ENCODE measurements at places on chromosomes 7 and 10.

- DNase-seq, result no peak
Measured at GRCh38 chr7:50206453-50207250, 97.9 kb upstream of the IKZF1 start.

GRCh38 chr7:74617180-74617744, 40.3 kb upstream of the GTF2I start:
- DNase-seq, result peak; percentile 55

DNA sequence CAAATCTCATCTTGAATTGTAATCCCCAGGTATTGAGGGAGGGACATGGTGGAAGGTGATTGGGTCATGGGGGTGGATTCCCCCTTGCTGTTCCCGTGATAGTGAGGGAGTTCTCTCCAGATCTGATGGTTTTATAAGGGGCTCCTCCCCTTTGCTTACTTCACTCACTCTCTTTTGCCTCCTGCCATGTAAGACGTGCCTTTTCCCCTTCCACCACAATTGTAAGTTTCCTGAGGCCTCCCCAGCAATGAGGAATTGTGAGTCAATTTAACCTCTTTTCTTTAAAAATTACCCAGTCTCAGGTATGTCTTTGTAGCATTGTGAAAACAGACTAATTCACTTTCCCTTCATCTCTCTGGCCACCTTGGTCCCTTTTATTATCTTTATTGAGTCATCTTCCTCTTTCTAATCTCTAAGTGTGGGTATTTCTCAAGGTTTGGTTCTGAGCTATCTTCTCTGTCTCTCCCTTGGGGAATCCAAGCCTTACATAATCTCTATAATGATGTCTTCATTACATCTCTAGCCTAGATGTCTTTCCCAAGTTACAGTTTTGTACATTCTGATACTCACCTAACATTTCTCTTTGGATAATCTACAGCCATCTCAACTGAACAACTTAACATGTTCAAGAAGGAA, 99.1 kb upstream of the JCAD start:
- no peak for DNase-seq

- no peak for DNase-seq
Measured at GRCh38 chr7:40546616-40547501, 412.1 kb downstream of the SUGCT start.

- DNase-seq, result no peak
Measured at GRCh38 chr10:31549896-31550295, 230.9 kb downstream of the ZEB1 start.

DNA sequence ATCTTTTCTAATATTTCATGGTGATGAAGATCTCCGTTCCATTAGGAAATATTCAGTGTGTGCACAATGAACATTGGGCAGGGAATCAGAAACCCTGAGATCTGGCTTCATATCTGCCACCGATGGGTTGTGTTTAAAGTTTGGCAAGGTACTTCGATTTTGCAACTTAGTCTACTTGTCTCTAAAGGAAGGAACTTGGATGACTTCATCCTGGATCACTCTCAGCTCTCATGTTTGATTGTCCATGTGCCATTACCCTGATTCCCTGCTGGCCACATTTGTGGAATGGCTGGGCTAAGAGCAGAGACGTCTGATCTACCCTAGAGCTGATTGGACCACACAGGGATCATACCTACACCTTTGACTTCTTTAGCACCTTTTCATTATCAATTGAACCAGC, 177.0 kb upstream of the KMT2E start:
- no peak for DNase-seq

DNA sequence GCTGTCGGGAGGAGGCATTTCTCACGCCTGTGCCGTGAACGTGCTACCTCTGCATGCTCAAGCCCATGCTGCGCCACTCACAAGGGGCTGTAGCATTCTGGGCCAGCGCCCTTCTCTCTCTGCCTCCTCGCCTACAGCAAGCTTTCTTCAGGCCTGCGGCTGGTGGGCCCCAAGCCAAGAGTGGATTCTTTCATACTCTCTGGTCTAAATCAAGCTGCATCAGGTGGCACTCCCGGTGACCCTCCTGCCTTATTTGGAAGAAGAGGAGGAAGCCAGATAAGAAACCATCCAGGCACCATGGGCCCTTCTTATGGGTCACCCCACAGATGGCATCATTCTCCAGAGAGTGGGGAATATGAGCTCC, 86.7 kb upstream of the DUSP5 start:
- DNase-seq, result no peak

DNA sequence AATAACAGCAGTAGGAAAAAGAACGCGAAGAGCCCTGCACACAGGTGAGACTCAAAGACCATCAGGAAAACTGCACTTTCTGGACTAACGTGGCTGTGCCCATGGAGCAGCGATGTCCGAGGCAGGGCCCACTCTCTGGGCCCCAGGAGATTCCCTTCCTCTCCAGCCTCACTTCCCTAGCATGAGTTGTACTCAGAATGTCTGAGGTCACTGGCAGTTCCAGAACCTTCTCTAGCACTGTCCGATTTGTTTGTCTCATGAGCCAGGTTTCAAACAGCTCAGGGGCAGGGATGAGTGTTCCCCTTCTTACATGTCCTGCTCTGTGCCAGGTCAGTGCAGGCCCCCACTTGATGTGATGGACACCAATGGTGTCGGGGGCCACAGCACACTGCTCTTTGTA, 484.2 kb downstream of the PTPRN2 start:
- DNase-seq, result no peak

GRCh38 chr10:132298038-132298881, 9.5 kb downstream of the STK32C start:
- no peak for DNase-seq

DNA sequence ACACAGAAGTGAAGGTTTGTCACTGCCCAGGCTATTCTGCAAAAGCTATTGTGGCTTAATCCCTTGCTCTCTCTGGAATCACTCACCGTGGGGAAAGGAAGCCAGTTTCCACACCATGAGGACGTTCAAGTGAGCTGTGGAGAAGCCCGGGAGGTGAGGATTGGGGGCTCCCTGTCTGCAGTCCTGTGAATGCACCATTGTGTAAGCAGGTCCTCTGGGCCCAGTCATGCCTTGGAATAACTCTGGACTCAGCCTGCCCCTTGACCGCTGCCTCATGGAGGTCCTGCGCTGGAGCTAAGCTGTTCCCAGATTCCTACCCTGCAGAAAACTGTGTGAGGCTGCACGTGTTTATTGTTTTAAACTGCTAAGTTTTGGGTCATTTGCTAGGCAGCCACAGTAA, 33.5 kb downstream of the LYZL2 start:
- no peak for DNase-seq

DNA sequence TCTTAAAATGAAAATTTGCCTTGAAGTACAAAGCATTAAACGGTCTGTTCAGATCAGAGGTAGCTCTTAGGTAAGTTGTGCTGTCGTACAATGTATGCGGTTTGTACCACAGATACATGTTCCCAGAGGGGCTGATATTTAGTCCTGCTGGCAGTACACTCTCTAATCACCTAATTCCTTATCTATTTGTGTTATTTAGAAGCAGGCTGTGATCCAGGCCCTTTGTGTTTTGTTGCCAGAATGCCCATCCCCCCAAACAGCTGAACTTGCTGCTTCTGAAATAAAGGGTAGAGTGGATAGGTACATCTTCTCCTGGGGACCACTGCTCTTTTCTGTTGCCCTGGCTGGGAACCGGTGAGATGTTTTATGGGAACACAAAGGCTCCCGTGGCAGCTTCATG, 84.5 kb downstream of the SND1 start:
- no peak for DNase-seq

DNA sequence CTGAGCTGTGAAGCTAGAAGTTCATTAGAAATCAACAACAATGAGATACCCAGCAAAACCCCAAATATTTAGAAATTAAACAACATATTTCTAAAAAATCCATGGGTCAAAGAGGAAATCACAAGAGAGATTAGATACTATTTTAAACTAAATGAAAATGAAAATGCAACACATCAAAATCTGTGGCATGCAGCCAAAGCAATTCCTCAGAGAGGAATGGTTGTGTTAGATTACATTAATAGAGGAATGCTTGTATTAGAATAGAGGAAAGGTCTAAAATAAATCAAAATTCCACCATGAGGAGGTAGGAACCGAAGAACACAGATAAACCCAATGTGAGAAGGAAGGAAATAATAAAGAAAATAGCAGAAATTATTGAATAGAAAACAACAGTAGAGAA, 642.1 kb upstream of the GALNT17 start:
- DNase-seq, result no peak

DNA sequence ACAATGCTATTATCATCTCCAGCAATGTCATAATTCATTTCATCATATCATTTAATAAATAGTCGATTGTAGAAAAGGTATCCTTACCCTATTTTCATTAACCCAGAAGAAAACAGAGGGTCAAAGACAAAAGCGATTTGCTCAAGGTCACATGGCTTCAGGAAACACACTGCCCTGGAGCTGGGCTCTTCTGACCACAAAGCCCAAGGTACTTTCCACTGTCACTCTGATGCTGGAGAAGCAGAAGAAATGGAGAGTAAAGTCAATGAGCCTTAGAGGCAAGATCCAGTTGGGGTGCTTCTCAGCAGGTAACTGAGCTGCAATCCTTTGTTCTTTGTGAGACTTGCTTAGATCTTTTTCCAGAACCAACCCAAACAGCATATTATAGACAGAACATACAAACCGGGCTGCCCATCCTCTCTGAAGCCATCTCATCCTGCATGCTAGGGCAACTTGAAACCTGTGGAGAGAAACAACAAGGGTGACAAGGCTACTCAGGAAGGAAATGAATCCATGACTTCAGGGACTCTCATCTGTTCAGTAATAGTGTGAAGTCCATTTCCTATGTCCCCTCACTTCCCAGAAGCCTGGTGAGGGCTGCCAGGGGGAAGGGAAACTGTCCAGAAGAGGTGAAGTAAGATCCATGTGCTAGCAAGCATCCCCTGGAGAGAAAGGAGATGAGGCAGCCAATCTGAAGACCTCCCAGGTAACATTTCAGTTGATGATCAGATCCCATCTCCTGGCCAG, 148.6 kb upstream of the SVIL start:
- DNase-seq, result no peak

DNA sequence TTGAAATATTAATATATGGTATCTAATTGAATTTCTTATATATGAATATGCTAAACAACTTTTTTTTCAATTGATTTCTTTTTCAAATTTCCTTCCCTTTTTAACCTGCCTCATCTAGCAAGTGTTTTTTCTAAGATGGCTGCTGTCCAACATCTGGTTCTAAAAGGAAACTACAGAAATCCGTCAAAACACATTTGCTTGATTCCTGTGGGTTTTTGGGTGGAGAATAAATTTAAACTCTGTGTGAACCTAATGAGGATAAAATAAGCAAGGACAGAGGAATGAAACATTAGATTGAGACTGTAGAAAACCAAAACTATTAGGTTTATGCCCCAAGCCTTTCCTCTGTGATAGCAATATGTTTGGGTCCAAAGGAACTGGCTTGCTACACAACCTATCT, 75.5 kb upstream of the STARD3NL start:
- DNase-seq, result no peak

DNA sequence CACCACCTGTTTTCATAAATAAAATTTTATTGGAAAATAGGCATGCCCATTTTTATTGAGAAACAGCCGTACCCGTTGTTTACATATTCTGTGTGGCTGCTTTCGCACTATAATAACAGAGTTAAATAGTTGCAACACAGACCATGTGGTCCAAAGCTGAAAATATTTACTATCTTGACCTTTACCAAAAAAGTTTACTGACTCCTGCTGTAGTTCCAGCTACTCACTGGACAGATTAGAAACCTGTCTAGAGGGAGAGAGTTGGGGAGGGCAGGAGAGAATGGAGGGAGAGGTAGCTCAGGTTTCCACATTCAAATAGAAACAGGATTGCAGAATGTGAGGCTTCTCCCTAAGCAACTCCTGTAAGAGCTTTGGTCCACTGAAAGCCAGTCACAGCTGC, 55.1 kb upstream of the GLCCI1 start:
- no peak for DNase-seq

DNA sequence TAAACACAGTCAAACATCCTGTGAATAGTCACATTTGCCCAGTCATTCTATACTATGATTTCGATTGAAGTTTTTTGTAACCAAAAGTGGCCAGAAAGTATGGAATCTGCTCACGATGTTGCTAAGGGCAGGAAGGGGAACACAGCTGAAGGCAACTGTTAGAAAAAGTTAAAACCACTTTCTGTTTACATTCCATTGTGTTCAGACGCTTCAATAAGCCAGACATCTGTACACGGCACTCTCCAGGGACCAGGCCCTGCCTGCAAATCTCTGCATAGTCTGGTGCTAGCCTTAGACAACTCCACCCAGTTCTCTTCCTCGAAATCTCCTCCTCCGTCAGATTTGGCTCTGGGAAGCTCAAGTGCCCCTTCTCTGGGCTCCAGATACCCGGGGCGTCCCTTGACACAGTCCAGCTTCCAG, 17.1 kb upstream of the TMEM120A start:
- peak; percentile 56 for DNase-seq

DNA sequence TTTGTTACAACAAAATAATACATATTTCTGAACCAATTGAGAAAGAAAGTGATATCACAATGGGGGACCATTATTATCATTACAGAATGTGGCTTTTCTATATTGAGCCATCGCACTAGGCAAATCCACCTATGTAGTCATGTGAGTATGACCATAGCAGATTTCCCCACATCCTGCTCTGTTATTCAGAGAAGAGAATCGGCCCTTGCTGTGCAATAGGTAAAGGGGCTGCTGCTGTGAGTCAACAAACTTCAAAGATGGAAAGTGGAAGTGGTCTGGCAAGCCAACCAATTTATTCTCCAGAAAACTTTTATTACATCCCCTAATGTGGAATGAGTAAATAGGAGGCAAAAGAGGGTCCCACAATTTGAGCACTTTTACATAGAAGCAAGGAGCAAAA, 573.4 kb downstream of the ETV1 start:
- DNase-seq, result no peak

DNA sequence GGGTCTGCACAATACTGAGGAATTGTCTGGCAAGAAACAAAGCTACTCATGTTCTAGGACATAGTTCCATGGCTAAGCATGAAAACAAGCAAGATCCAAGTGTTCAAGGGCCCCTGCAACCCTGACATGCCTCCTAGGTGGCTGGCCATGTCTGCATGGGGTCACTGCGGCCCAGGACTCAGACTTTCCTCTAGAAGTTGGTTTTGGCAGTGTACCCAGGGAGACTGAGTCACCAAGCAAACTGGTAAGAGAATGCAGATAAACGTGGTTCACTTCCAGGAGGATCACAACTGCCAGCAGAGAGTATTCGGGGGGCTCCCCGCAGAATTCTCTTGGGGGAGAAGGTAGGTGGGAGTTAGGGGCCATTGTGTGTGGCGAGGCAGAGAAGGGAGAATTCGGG, 7.4 kb upstream of the PFKFB3 start:
- no peak for DNase-seq

- no peak for DNase-seq
Measured at GRCh38 chr7:144401490-144401889, 2.0 kb downstream of the NOBOX start.

- peak; percentile 53 for DNase-seq
Measured at GRCh38 chr10:117535298-117536071, 7.1 kb upstream of the EMX2 start.

DNA sequence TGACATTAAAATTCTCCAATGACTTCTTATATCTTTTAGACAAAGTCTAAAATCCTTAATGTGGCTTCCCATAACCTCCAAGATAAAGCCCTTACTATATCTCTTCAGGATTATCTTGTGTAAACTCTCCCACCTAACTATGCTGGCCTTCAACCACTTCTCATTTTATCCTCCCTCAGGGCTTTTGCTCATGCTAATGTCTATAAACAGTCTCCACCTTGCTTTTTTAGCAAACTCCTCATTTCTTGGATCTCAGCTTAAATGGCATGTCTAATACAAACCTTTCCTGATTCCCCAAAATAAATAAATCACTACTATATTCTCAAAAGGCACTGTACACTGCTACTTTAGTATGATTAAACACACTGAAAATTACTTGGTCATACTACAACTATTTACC, 181.2 kb downstream of the LRRN3 start:
- DNase-seq, result no peak

GRCh38 chr7:49037346-49038210, 113.2 kb downstream of the CDC14C start:
- no peak for DNase-seq
